ENCODE measurements at places on chromosomes 12 and 14. TPM values are rescaled to one million over a fixed set of nuclear protein-coding genes. Genes with fewer than 3 reads are reported as not detected.

DNA sequence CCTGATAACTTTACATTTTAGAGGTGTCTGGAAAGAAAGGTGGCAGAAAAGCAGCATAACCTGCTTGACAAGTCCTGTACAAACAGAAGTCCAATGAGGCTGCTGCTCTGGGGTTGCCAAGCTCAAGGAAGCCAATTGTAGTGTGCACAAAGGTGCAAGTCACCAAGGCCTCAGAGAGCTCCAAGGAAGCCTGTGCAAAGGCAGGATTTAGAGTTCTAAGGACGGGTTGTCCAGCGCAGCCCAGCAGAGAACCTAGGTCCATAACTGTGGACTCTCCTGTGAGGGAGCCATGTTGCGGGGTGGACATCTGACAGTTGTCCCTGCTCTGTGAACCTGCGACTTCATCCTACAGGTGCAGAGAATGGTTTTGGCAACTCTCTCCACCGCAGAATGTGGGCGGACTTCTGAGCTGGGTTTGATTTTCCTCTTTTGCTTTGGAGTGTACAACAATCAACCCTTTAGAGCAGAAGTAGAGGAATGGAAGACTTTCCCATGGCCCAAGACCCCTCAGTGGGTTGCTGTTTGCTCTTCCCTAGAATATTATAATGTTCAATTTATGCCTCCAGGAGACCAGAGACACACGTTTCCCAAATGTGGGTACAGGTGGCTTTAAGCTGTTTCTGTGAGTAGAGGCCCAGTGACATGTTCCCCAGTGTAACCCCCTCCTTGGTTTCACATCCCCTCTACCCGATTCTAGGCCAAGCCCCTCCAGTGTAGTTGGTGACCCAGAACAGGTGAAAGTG is 81.0 kb downstream of the ETV6 start:
- no peak for DNase-seq

GRCh38 chr12:132702640-132703039 is 8.0 kb upstream of the PGAM5 start:
- no peak for DNase-seq

GRCh38 chr12:3292677-3293412 is 198.2 kb upstream of the PRMT8 start:
- no peak for DNase-seq

DNA sequence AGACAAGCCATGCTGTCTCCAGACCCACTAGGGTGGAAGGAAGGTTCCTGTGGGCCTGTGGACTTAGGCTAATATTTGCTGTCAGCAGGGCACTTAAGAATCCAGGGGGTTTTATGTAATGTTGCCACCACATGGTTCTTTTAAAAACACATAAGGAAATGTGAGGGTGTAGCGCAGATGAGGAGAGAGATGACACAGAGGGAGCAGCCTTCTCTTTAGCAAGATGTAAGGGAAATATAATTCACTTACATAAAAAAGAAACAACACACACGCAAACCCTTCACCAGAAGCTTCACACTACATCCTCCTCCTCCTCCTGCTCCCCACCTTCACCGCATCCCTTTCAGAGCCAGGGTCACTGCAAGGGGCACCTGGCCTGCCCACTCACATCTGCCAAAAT is 4.9 kb upstream of the PIP4K2C start:
- DNase-seq = no peak

DNA sequence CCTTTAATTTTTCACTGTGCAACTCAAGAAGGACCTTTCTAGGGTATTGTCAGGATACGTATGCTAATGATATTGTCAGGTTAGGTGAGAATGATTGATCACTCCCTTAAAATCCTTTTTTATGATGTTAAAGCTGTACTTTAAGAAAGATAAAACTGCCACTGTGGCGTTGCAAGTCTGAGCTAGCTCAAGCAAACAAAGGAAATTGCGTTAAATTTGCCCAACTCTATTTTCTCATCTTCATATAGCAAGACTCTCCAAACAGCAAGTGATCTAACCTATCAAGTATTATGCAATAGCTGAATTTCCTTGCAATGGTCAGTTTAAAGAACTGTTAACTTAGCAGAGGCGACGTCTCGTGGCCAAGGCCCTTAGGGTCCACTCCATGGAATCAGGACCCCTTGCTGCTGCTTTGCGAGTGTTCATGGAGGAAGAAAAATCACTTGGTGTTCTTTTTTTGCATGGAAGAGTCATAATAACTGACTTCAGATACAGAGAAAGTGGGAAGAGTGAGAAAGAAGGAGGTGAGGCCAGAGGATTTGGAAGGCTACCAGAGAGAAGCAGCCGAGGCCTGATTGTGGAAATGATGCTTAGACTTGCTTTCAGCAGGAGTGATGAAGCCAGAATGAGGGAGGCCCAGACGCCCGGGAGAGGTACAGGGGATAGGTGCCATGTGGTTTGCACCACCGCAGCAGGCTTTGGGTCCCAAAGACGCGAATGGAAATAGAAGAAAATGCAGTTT is 2.5 kb downstream of the TRAF3 start:
- DNase-seq = no peak

GRCh38 chr14:63737582-63738006 is 9.7 kb upstream of the SGPP1 start:
- DNase-seq = no peak

GRCh38 chr12:80212938-80213645 is 113.8 kb downstream of the OTOGL start:
- DNase-seq = peak; percentile 87

DNA sequence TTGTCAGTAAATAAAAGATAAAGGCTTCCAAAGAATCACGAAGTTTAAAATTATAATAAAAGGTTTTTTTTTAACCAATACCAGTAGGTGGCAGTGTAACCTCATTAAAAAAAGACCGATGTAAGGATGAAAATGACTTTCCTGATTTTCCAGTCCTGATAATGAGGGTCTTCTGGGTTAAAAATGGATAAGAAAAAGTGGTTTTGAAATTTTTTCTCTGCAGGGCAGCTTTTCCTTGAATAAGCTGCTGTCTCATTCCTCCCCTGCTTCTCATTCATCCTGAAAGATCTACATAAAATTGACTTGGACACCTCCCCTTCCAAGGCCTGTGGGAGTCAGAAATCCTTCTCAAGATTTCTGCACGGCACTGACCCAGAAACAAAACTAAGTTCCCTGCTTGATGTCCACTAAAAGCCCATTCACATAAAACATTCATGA is 58.9 kb upstream of the FBXO33 start:
- DNase-seq = peak; percentile 47

GRCh38 chr12:1916371-1917171 is 1.9 kb downstream of the CACNA2D4 start:
- no peak for DNase-seq

DNA sequence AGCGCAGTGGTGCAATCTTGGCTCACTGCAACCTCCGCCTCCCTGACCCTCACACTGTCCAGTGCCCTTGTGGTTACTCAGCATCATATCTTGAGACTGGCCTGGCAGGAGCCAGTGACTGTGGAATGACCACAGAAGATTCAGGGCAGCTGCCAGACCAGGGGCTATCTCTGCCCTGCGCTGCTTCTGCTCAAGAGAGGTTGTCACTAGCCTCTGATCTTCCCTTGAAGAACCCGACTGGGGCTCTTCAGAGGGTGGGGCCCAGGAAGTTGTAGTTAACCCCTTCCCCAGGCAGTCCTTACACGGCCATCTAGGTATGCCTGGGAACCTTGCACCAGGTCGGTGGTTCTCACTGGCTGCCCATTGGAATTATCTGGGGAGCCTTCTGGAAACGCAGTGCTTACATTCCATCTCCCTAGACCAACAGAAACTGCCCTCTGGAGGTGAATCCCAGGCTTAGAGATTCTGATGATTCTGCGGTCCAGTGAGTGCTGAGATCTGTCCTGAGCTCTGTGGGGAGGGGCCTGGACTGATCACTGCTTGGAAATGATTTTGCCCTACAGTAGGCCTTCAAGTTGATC is 41.4 kb downstream of the PLEKHG3 start:
- DNase-seq = peak; percentile 46

- DNase-seq = no peak
These were observed 106.5 kb upstream of the PRKD1 start for GRCh38 chr14:30034152-30034551.

DNA sequence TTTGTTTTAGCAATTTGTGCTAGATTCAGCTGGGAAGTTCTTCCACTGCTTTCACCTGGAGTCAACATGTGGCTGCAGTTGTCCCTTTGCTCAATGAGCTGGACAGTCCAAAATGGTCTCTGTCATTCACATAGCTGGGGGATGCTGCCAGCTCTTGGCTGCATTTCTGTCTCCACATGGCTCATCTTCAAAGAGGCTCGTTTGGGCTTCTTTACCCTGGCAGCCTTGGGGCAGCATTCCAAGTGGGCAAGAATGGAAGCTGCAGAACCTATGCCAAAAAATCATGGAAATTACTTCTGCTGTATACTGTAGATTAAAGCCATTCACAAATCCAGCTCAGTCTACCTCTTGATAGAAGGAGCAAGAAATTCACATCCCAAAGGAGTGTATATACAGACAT is 199.1 kb downstream of the SLC5A8 start:
- DNase-seq = no peak

DNA sequence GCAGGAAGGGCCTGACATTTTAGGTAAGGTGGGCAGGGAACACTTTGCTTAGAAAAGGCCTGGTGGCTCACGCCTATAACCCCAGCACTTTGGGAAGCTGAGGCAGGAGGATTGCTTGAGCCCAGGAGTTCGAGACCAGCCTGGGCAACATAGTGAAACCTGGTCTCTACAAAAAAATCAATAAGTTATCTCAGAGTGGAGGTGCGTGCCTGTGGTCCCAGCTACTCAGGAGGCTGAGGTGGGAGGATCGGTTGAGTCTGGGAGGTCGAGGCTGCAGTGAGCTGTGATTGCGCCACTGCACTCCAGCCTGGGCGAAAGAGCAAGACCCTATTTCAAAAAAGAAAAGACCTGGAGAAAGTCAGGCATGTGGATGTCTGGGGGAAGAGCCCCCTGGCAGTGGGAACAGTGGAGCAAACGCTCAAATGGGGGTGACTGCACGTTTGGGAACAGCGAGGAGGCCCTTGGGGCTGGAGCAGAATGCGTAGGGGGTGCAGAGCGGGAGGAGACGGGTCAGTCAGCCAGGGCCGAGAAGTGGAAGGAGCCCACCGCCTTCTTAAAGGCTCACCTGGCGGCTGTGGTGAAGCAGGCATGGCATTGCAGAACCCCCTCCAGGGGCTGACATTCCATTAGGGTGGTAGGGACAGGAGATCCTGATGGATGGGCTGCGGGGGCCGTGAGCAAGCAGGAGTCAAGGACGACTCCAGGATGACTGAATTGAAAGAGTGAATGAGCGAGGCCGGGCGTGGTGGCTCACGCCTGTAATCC is 6.2 kb upstream of the KIF26A start:
- DNase-seq = no peak

GRCh38 chr14:76581592-76581991 is 179.7 kb upstream of the VASH1 start:
- DNase-seq = no peak

Gene C14orf132
- total RNA-seq = 0.87 TPM

Gene DTX1
- 1.1 TPM for total RNA-seq

Gene C12orf60
- total RNA-seq = 15.9 TPM

Gene TSPAN8
- total RNA-seq = 0.50 TPM

Gene MRPS35
- 95.4 TPM for total RNA-seq

Gene KCNC2
- not detected for total RNA-seq

Gene OASL
- 0.35 TPM for total RNA-seq

Gene COX8C
- total RNA-seq = not detected

All from SK-MEL-5 (cell line).